ENCODE measurements at places on chromosomes 3 and 15.

DNA sequence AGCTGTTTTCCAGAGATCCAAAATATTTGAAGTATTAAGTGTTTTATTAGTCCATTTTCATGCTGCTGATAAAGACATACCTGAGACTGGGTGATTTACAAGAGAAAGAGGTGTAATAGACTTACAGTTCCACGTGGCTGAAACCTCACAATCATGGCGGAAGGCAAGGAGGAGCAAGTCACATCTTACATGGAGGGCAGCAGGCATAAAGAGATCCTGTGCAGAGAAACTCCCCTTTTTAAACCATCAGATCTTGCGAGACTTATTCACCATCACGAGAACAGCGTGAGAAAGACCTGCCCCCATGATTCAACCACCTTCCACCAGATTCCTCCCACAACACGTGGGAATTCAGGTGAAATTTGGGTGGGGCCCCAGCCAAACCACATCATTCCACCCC lies 82.0 kb downstream of the KY start:
- DNase-seq: no peak

DNA sequence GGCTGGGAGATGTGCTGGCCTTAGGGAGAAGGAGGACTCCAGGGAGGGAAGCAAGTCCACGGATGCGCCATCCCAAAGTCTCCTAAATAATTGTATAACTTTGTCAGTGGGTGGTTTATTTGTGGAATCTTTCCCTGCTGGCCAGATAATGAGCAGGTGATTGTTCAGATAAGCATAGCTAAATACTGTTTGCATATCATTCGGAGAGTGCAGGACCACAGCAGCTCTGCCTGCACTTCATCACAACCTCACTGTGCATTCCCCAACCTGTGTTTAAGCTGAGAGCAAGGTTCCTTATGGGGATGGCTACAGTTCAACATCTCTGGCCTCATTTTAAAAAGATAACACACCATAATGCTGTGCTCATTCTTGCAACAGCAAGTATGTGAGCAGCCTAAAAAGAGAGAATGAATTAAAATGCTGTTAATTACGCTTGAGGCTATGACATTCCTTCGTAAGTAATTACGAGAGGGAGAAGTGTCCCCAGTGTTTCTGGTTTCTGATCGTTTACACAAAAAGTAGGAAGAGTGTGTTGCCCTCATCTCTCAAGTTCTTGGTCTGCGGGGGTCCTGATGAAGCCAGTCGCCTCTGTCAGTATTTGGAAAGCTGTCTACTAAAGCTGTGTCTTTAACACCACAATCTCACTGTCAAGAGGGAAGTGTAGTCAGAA lies 272.0 kb upstream of the RORA start:
- no peak for DNase-seq

GRCh38 chr3:12985148-12985547 lies 88.1 kb downstream of the IQSEC1 start:
- DNase-seq: no peak

DNA sequence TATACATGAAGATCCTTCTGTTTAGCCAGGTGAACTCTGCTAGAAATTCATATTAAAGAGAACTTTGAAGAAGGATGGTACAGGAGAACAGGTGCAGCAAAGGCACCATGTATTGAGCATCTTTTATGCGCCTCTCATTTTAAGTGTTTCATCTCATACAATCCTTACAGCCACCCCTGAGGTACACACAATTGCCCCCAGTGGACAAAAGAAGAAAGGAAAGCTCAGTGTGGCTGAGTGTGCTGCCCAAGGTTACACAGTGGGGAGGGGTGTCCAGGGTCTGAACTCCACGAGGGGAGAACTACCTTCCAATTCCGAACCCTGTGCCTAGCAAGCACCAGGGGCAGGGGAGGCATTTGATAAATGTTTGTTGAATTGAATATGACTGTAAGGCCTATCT lies 98.6 kb downstream of the MECOM start:
- no peak for DNase-seq

GRCh38 chr3:74173090-74173489 lies 441.4 kb downstream of the CNTN3 start:
- no peak for DNase-seq

- no peak for DNase-seq
These were observed 46.8 kb downstream of the CA12 start for GRCh38 chr15:63334821-63335220.

Measured in heart left ventricle (tissue), 16 donors.